Activated CD8-positive, alpha-beta T cell treated with anti-CD3 and anti-CD28 coated beads for 36 hours (primary cell): ENCODE measurements at places on chromosomes 3 and 15. TPM values are rescaled to one million over a fixed set of nuclear protein-coding genes. Genes with fewer than 3 reads are reported as not detected.

The PTH1R gene
- total RNA-seq, result not detected

The HIGD2B gene
- 0.32 TPM for total RNA-seq

The APBA2 gene
- 30.8 TPM for total RNA-seq

The MST1R gene
- 1.1 TPM for total RNA-seq

The MYO1E gene
- total RNA-seq, result 22.7 TPM

GRCh38 chr3:110504401-110504800 is 567.2 kb upstream of the NECTIN3 start:
- no peaks in the 10 kb centered on the region for H3K36me3 ChIP-seq
- no peak for DNase-seq
- no peak overlapping the region for H3K27ac ChIP-seq
- no peaks in the 10 kb centered on the region for H3K4me1 ChIP-seq
- no peak overlapping the region for H3K4me3 ChIP-seq
- peaks cover 1% of the 10 kb centered on the region for H3K27me3 ChIP-seq

DNA sequence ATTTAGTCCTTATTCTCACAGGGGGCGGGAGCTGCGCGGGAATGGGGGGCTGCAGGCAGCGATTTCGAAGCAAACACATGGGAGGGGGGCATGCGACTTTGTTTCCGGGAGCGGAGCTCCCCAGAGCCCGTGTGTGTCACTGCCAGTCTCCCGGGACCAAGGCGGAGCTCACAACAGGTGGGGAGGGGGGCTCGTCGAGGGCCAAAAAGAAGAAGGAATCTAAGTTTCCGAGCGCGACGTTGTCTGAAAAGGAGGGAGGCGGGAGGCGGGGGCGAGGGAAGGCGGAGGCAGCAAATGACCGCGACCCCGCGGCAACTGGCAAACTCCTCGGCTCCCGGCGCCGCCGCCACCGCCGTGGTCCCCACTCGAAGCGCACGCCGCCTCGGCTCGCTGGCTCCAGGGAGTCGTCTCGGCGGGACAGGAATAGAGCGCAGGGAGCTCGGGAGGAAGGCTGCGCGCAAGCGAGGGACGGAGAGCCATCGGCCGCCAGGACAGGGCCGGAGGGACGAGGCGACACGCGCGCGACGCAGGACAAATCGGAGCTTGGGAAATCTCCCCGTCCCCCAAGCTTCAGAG is 1.4 kb downstream of the FOXP1 start:
- H3K27ac ChIP-seq, result peak overlapping the region; percentile 93
- peaks cover 22% of the 10 kb centered on the region for H3K36me3 ChIP-seq
- H3K27me3 ChIP-seq, result no peaks in the 10 kb centered on the region
- H3K4me3 ChIP-seq, result peak overlapping the region; percentile 84
- peak; percentile 69 for DNase-seq
- peaks cover 57% of the 10 kb centered on the region for H3K4me1 ChIP-seq

GRCh38 chr3:23331141-23331935 is 128.2 kb downstream of the UBE2E2 start:
- no peak for DNase-seq
- no peaks in the 10 kb centered on the region for H3K27me3 ChIP-seq
- H3K4me3 ChIP-seq, result no peak overlapping the region
- H3K27ac ChIP-seq, result no peak overlapping the region
- H3K4me1 ChIP-seq, result peaks cover 7% of the 10 kb centered on the region

DNA sequence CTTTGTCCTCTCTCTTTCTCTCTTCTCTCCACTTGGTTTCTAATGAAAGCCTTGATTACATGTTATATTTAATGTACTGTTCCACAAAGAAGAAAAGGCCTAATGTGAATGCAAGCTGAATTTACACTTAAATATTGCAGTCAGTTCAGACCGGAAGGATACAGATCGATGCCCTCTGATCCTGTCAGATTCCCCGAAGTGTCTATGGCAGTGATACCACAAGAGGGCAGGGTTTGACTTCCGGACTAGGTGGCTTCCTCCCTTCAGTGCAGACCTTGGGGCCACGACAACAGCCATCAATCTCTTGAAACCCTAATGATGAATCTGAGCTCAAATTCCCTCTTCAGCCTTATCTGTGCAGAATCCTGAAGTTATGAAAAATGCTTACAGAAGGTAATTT is 29.5 kb downstream of the AGTR1 start:
- H3K4me1 ChIP-seq, result no peaks in the 10 kb centered on the region
- peak; percentile 12 for DNase-seq
- no peaks in the 10 kb centered on the region for H3K36me3 ChIP-seq

GRCh38 chr3:98600412-98601095 is 7.1 kb upstream of the CPOX start:
- peaks cover 7% of the 10 kb centered on the region for H3K4me1 ChIP-seq
- DNase-seq, result no peak
- H3K4me3 ChIP-seq, result no peak overlapping the region
- peaks cover 3% of the 10 kb centered on the region for H3K27me3 ChIP-seq
